A549 (cell line): ENCODE measurements at places on chromosomes 3 and 15.
A peak's percentile ranks its signal among the peaks of the same experiment; 100 is the strongest.

DNA sequence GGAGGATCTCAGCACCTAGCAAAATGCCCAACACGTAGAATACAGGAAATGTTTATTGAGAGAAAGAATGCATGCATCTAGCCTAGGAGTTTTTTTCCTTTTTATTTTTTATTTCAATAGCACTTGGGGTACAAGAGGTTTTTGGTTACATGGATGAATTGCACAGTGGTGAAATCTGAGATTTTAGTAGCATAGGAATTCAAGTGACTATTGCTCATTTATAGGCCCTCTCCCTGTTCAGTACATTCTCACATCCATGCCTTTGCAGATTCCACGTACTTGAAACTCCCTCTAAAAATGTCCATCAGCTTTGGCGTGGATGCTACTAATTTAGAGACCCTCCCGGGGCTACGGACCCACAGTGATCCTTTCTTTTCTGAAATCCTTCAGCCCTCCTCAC, 61.7 kb upstream of the PIAS1 start:
- DNase-seq = no peak

DNA sequence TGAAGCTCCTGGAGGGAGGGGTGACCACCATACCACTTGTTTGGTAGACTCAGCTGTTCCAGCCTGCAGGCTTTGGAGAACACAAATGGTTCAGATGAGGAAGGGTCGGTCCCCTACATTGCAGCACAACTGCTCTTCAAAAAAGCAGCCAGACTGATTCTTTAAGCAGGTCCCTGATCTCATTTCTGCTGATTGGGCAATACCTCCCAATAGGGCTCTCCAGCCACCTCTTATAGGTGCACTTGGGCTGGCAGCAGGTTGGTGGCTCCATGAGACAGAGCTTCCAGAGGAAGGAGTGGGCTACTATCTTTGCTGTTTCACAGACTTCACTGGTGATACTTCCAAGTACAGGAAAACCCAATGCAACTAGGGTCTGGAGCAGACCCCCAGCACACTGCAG, 65.9 kb upstream of the PEX5L start:
- DNase-seq = no peak

DNA sequence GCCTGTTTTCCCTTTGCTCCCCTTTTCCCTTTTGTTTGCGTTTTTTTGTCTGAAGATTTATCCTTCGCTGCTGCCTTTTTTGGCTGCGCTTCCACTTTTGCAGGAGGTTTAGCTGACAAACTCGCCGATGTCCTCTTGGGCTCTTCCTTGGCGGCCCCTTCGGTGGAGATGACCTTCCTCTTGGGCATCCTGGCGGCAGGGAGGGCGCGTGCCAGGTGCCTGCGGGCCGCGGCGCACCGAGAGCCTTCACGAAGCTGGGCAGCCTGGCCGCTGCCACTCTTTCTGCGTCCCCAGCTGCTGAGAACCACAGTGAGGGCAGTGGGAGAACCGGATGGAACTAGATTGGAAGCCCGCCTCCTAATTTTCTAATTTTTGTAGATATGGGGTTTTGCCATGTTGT, 197.1 kb upstream of the C2CD4B start:
- DNase-seq = no peak

DNA sequence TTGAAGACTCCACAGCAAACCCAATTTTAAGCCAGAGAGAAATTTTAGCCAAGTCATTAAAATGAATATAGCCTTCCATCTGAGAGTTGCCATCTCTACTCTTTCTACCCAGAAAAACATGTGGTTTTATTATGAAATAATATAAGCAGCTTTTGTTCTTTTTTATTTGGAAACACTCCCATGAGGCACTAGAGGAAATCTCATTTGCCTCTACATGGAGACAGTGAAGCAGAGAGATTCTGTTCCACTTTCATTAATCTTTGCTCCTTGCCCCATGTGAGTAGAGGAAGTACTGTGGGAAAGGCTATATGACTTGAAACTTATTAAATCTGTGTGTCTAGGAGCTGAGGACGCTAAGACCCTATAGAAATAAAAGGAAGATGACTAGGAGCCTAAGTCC, 111.1 kb downstream of the P3H2 start:
- no peak for DNase-seq

DNA sequence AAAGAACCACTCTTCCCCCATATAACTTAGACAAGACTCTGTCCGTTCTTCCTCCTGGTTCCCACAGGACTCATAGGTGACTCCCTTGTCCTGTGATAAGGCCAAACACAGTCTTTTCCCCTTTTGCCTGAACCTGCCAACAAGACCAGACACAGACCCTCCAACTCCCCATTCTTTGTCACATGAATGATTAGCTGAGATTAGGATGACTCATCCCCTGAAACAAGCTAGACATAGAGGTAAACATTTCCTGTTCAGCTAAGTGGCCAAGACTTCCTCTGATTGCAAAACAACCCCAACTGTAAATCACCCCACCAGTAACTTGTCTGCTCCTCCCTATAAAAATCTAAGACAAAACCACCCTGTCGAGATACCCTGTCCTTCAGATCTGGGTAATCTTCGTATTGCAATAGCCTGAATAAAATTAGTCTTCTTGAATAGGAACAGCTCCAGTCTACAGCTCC, 11.4 kb upstream of the HTR3E start:
- DNase-seq = peak; percentile 21

DNA sequence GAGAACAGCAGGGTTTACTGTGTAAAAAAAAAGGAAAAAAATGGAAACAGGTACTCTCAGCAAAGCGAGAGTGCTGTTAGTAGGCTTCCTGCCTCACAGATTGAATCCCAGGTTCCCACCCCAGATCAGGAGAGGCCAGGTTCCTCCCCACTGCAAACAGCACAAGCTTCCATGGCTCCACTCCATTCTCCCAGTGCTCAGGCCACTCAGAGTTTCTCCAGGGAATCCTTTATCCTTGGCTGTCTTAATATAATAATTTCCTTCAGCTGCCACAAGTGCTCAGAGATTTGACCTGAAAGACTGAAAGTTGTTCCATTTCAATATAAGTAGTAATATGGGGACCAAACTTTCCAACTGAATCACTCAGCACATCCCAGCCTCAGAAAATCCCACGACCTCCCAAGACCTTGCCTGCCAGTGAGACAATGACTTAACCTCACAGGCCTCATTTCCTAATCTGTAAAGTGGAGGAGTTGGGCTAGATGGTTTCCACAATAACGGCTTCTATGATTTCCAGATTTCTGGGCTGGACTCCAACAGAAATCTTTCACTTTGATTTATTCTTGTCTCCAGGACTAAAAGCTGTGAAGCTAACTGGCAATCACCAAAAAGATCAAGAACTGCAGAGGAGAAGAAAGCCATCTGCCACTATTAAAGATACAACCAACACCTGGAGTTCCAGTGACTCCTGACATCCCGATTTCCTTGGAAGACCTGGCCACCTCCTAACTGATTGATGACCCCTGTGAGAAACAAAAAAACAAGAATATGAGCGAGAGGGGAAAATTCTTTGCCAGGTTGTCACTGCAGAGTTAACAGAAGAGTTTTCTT, 289.5 kb downstream of the NEK10 start:
- DNase-seq = no peak

GRCh38 chr3:193872265-193872753, 263.6 kb upstream of the HES1 start:
- peak; percentile 60 for DNase-seq

- no peak for DNase-seq
These were observed 230.6 kb downstream of the MECOM start for GRCh38 chr3:169432708-169433432.

DNA sequence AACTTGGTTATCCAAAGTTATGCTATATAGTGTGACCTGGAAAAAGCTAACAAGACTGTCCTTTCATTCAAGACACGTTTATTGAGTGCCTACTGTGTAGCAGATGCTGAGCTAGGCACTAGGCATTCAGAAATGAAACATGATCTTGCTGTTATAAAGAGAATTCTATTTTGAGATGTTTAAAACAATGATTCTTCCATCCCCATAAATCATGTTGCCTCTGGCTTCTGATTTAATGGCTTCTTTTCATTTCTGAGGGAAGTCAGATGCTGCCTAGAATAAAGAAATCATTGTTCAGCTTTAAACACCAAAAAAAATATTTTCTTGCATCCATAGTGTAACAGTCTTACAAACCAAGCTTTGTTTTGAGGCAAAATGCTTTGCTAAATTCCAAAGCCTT, 620.9 kb upstream of the UBE2E2 start:
- DNase-seq = no peak

- DNase-seq = peak; percentile 75
These were observed 17.9 kb downstream of the ACSBG1 start for GRCh38 chr15:78216276-78217104.

- DNase-seq = no peak
These were observed 79.5 kb upstream of the UMPS start for GRCh38 chr3:124650798-124651197.
